Right ventricle myocardium superior (tissue), 1 donor: ENCODE measurements at places on chromosomes 11 and 22.

- no peak for DNase-seq
Measured at GRCh38 chr11:96197103-96197502, 145.9 kb downstream of the MAML2 start.

GRCh38 chr11:15347969-15348734, 233.4 kb downstream of the INSC start:
- no peak for DNase-seq

DNA sequence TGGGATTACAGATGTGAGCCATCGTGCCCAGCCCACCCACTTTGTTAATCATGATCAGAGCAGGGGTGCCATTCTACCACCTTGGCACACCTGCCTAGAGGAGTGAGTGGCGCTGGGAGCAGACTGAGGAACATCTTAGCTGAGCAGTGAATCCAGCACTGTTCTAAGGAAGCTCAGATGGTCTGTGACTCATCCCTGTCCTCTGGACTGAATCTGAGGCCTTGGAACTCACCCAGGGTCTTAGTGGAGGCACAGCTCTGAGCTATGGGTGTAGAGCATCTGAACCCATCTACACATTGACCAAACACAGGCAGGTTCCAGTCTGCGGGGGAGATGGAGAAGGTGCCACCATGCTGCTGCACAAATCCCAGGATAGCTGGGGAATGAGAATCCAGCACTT, 14.9 kb downstream of the PGAP2 start:
- DNase-seq, result no peak

DNA sequence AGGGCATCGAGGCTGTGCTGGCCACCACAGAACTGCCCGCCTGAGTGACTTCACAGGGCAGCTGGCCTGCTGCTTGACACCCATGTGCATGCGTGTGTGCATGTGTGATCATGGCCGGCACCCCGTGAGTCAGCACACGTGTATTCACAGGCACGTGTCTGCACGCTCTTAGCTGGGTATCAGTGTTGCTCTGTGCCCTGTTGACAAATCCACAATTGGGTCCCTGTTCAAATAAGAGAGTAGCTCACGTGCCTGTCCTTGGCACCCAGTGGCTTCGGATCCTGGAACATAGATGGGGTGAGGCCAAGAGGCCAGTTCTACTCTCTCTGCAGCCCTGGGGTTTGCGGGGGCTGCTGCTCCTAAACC, 14.0 kb downstream of the B3GAT1 start:
- DNase-seq, result no peak

DNA sequence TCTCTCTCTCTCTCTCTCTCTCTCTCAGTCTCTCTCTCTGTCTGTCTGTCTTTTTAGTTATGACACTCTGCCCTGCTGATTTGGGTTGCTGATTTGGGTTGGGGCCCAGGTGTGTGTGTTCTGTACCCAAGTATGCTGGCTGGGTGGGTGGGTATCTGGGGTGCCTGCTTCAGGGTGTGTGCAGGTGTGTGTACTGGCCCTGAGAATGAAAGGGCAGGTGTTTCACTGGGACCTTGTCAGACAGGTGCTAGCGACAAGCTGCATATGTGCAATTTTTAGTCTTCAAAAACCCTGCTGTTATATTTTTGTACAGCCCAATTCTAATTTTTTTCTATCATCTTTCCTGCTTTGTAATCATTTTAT, 943 bp downstream of the CSF2RB start:
- no peak for DNase-seq
